ENCODE measurements at places on chromosomes 11 and 22.

DNA sequence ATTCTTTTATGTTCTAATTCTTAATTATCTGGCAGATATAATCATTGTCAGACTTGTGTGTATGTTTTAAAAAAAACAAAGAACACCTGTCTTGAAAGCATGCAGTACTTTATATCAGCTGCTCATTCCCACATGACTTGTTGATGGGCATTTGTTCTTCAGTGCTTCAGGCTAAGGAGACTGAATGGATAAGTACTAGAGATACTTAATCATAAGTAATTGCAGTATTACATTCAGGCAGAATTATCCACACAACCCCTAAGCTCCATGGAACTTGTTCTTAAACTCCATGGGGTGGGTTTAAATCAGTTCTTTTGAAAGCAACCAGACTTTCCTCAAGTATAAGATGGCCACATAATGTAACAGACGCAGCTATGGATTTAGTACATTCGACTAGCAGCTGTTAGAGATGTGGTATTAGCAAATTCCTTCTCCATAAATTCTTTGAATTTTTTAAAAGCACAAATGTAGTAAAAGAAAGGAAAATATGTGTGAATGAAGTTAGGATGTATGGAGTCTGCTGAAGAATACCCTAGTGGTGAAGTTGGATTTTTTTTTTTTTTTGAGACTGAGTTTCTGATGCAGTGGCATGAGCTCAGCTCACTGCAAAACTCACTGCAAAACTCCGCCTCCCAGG lies 3.0 kb downstream of the JAM3 start:
- no peak for DNase-seq

DNA sequence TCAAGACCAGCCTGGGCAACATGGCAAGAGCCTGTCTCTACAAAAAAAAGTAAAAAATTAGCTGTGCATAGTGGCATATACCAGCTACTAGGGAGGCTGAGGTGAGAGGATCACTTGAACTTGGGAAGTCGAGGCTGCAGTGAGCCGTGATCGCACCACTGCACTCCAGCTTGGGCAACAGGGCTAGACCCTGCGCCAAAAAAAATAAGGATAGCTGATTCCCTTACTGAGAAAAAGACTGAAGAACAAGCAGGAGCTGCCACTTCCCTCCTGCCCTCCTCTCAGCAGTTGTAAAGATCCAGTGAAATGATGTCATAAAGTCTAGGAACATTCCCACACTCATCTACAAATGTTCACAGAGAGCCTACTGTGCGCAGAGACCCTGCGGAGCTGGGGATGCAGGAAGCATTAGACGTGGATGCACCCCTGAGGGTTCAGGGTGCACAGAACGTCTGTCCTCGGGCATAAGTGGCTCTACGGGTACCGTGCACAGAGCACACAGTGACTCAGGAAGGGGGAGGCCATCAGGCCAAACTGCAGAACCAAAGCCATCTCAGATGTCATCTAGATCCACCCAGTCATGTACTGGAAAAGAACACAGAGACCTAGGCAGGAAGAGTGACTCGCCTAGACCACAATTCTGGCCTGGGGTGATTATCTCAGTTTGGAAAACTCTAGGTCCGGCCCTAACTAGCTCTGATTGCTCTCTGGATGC lies 11.7 kb downstream of the SEC14L2 start:
- DNase-seq, result no peak

GRCh38 chr22:39181778-39182177 lies 29.3 kb upstream of the CBX7 start:
- DNase-seq, result no peak

- no peak for DNase-seq
Observed at GRCh38 chr11:65430406-65431217, 8.0 kb downstream of the NEAT1 start.

- DNase-seq, result no peak
Observed at GRCh38 chr11:74735365-74735928, 4.2 kb upstream of the CHRDL2 start.

DNA sequence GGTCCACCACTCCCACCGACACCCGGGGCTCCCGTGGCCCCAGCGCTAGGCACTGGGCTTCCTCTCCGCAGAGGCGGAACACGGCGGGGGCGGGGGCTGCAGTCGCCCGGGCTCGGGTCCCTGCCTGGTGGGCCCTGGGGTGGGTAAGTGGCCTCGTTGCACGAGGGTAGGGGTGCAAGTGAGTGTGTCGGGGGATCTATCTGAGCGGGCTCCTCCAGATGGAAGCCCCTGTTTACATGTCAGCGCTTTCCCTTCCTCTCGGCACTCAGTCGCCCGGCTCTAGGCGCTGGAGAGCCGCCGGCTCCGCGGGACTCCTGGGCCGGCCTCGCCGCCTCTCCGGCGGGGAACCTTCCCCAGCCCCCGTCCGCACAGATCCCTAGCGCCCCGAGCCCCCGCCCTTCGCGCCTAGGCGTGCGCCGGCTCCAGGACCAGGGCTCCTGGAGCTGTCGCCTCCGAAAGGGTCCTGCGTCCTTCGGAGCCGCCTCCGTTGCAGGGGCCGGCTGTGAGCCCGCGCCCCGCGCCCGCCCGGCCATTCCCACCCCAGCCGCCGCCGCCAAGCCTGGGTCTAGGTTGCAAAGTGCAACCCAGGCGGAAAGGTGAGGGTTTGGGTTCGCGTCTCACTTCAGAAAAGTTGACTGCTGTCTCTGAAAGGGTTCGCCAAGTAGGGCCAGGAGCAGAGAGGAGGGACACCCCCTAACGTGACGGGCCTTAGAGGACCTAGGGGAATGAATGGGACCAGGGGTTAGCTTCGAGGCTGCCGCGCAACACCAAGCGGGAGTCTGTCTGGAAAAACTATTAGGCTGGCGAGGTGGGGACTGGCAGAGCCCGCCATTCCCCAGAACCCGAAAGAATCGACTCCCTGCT lies 978 bp downstream of the FLI1 start:
- no peak for DNase-seq

DNA sequence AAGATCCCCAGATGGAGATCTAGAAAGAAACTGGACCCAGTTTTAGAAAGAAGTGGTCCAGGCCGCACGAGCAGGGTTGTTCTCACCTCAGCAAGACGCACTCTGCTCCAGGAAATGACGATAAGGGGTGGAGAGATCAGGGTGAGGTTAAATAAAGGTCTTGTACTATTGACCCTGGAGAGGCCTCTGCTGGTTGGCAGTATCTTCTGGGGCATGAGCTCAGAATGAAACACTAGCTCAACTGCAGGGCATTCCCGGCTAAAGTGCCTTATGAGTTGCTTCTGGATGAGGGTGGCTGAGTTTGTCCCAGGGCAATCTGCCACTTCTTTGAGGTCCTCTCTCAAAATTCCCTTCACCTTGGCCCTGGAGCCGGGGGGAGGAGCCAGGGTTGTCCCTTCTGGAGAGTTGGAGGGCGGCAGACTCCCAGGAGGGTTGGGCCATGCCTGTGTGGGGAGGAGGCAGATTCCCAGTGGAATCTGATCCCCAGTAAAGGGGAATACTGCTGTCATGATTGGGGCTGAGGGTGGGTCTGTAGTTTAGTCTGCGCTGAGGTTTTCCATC lies 10.9 kb downstream of the USP2 start:
- DNase-seq, result no peak

DNA sequence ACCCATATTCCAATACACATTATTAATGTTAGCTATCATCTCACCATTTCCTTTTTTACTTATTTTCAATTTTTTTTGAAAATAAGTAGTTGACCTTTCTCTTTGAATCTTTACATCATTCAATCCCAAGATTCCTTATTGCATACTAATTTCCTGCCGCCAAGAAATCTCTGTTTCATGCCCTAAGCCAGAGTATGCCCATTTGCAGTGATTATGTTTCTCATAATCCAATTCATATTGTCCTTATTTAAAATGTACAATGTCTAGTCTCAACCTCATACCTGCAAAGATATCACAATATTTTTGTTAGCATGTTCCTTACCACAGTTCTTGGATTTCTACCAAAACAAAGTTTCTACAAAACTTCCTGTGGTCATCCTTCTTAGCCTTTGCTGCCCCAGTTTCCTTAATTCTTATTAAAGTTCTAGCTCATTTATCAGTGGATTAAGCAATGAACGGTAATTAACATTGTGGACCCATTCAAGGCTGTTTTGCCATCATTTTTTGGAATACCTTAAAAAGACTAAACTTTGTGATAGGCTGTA lies 75.3 kb downstream of the CD44 start:
- DNase-seq, result no peak

GRCh38 chr11:125931668-125932067 lies 14.2 kb upstream of the VSIG10L2 start:
- no peak for DNase-seq

- DNase-seq, result no peak
Observed at GRCh38 chr11:103683576-103683975, 352.9 kb upstream of the DDI1 start.

GRCh38 chr22:20180640-20181039 lies 29.8 kb upstream of the CCDC188 start:
- no peak for DNase-seq

DNA sequence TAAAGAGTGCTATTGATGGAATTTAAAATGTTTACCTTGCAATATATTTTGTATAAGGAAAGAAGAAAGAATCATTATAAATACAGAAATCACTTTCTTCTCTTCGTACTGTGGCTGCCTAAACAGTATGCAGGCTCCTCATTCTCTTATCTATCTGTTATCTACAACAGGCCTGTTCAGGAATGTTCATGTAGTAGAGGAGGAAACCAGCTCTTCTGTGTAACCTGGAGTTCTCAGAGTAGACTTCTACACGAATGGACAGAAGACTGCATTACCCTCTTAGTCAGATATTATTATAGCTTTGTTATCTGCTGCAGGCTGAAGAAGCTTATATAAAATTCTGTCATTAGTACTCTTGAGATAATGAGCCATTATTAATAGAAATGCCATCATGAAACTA lies 1225.9 kb upstream of the CNTN5 start:
- DNase-seq, result no peak

- peak; percentile 88 for DNase-seq
Observed at GRCh38 chr11:7251836-7252682, at the start of gene SYT9. Gene SYT9 (plus strand): TSS chr11:7251904. CDS start chr11:7252187, 283 bp downstream.

DNA sequence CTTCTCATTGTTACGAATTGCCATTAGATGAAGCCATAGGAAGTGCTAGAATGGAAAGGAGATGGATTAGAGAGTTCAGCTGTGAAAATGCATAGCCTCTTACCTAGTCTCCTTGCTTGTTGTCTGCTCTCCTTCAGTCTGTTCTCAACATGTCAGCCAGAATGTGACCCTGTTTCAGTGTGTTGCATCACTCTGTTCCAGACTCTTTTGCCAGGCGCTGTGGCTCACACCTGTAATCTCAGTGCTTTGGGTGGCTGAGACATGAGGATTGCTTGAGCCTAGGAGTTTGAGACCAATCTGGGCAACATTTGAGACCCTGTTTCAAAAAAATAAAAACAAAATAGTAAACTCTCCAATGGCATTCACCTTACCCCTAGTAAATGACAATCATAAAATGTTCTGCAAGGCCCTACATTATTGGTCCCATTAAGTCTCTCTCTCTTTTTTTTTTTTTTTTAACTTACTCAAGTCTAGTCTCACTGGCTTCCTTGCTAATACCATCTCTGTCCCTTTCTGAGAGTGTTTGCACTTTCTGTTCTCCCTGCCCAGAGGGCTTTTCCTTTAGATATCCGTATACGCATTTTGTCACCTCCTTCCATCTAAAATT lies 39.4 kb downstream of the CYP2R1 start:
- no peak for DNase-seq

GRCh38 chr11:117045196-117045595 lies 53.0 kb downstream of the SIK3 start:
- DNase-seq, result no peak

DNA sequence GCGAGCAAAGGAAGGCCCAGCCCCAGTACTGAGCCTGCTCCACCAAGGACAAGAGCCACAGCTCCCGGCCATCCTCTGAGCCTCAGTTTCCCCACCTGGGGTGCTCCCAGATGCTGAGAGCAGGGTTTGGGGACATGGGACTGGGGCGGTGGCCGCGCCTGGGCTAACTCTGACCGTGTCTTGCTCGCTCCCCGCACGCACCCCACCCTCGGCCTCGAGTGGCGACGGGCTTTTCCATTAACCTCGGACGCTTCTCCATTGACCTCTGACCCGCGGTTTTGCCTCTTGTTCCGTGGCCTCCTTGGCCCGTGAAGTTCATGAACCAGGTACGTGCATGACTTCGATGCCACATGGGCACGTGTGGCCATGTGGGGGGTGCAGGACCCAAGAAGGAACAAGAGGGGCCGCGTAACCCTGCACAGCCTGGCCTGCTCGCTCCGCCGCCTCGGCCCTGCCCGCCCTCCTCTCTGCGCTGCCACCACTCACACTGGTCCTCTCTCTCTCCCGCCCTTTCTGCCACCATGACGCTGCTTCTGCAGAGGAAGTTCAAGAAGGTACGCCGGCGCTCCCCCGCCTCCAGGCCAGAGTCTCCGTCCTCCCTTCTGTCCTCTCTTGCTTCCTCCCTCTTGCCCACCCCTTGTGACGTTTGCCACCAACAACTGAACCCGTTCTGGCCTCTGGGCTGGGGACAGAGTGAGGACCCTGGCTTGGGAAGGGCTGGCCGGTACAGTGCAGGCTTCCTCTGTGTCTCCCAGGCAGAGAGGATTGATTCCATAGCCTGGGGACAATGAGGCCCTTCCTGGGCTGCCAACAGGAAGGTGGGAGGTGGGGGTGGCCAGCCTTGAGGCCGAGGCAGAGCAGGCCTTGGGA lies 6.9 kb downstream of the TNNT3 start:
- no peak for DNase-seq

GRCh38 chr11:23192256-23192655 lies 332.0 kb upstream of the CCDC179 start:
- no peak for DNase-seq

DNA sequence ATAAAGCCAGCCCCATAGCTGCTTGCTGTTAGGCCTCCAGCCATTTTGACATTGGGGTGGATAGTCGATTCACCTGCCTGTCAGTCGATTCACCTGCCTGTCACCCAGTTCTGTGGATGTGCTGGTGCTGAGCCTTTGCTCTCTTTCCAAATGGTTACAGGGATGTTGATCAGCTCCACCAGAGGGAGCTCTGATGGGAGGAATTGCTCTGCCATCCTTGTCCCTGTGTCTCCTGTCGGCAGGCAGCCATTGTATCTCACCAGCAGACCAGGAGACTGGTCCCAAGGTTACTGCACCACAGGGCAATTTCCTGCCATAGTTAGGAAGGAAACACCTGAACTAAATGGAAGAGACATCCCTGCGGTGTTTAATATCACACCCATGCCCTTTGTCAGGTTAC lies 6.1 kb downstream of the MPEG1 start:
- DNase-seq, result no peak

- no peak for DNase-seq
Observed at GRCh38 chr22:36003972-36004674, 24.5 kb downstream of the RBFOX2 start.

All from C1 segment of cervical spinal cord (tissue), 14 donors.